Endothelial cell (in vitro differentiated cells): ENCODE measurements at places on chromosomes 3 and 15. TPM values are rescaled to one million over a fixed set of nuclear protein-coding genes. Genes with fewer than 3 reads are reported as not detected.

The MITF gene
- 1.7 TPM for total RNA-seq

- peaks cover 5% of the 10 kb centered on the region for H3K27me3 ChIP-seq
- peaks cover 7% of the 10 kb centered on the region for H3K4me1 ChIP-seq
- peaks cover 3% of the 10 kb centered on the region for H3K36me3 ChIP-seq
- H3K4me3 ChIP-seq, result no peak overlapping the region
- no peak for DNase-seq
Measured at GRCh38 chr3:58679974-58680666, 13.5 kb upstream of the FAM3D start.

The LRRIQ4 gene
- 0.38 TPM for total RNA-seq

GRCh38 chr15:44183363-44183762 lies 11.7 kb downstream of the FRMD5 start:
- H3K27ac ChIP-seq, result no peak overlapping the region
- no peaks in the 10 kb centered on the region for H3K36me3 ChIP-seq
- H3K27me3 ChIP-seq, result no peaks in the 10 kb centered on the region
- H3K4me3 ChIP-seq, result no peak overlapping the region
- DNase-seq, result no peak
- H3K4me1 ChIP-seq, result no peaks in the 10 kb centered on the region

DNA sequence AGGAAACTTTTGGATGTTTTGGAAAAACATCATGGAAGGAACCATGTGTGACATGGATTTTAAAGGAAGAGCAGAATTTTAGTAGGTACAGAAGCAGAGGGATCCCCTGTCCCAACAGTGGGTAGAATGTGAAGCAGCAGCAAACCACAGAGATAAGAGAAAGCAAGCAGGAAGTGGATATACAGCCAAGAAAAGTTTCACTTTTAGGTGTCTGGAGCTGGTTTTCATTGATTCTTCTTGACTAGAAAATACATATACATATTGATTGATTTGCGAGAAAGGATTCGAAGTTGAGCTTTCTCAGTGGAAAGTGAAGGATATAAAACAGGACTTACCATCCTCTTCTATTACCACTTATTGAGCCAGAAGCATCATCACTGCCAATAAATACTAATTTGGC lies 133.5 kb downstream of the KCNMB2 start:
- no peaks in the 10 kb centered on the region for H3K36me3 ChIP-seq
- no peak for DNase-seq
- H3K27ac ChIP-seq, result no peak overlapping the region
- H3K4me3 ChIP-seq, result no peak overlapping the region
